ENCODE measurements at places on chromosomes 1 and 21.
A peak's percentile ranks its signal among the peaks of the same experiment; 100 is the strongest.

- DNase-seq = no peak
These were observed 192.7 kb upstream of the KIAA0040 start for GRCh38 chr1:175385316-175385715.

DNA sequence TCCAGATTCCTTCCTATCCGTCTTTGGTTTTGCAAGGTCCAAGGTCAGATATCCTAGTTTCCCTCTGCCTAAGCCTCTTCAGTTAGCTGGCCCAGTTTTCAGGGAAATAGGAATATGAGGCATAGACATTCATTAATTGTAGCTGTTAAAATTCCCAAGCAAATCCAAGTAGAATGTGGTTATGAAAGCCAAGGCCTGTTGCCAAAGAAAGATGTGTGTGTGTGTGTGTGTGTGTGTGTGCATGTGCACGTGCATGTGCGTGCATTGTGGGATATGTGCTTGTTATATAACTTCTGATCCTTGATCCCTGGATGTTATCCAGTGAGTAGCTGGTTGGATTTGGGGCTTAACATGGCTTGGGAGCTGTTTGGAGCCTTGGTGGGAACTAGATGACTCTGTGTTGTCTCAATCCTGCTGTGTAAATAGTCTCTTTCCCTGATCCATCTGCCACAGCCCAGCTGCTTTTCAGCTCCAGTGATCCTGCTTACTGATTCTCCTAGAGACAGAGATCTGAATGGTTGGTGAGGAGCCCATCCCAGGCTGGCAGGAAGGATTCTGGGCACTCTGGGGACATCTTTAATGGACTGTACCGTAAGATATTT is 70.6 kb upstream of the GCLM start:
- no peak for DNase-seq

DNA sequence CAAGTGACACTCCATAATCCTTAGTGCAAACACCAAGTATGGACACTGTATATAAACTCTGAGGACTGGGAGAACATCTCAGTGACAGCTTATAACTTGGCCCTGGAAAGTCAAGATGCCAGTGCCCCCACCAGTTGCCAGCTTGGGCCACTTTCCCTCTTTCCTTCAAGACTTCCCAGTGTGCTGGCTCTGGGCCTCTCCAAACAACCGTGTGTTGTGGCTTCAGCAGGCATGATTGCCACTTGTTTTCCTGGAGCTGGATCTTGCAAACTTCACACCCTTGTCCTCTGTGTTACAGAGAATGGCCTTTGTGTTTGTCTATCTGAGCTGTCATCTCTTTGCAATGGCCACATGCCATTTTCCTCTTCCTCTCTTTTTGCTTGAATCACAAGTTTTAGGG is 37.0 kb downstream of the CCDC185 start:
- no peak for DNase-seq

- no peak for DNase-seq
These were observed 549 bp downstream of the PARS2 start for GRCh38 chr1:54763816-54764132.

- no peak for DNase-seq
These were observed 7.6 kb downstream of the CHD5 start for GRCh38 chr1:6172549-6172948.

DNA sequence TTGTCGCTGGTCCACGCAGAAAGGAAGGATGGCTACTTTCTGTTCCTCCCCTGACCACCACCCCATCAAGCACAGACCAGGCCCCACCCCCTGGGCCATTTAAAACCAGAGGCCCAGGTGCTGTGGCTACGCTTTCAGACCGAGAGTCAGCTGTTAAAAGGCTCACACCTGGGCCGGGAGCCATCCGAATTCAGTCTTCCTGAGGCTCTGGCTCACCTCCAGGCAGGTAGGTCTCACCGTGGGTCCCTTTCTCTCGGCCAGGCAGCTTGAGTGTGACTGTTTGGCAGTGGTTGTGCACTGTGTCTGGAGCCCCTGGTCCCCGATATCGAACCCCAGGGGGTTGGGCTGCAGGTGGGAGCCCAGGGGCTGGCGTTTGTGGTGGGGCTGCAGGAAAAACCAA is 7.2 kb downstream of the ACTL8 start:
- DNase-seq = no peak

DNA sequence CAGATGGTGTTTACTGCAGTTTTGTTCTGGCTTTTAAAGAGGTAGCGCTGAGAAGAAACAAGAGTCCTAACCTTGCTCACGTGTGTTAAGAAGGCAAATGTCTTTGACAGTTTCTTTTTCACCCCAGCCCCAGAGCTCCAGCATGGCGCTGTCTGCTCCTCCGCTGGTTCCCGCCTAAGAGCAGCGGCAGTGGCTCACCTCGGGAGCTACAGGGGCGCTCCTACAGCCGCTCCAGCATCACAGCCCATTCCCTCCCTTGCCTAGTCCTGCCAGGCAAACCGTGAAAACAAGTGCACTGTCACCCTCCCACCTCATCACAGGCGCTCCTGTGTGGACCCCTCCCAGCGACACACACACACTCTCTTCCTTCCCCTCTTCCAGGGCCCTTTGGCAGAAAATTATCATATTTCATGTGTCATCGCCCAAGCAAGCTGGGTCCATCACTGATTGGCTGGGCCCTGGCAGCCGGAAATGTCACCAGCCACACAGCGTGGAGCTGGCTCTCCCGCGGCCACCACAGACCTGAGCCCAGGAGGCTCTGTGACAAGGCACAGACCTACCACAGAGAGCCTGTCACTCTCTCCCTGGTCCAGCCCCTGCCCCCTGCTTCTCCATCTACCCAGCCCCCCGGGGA is 1.2 kb upstream of the HIVEP3 start:
- no peak for DNase-seq

DNA sequence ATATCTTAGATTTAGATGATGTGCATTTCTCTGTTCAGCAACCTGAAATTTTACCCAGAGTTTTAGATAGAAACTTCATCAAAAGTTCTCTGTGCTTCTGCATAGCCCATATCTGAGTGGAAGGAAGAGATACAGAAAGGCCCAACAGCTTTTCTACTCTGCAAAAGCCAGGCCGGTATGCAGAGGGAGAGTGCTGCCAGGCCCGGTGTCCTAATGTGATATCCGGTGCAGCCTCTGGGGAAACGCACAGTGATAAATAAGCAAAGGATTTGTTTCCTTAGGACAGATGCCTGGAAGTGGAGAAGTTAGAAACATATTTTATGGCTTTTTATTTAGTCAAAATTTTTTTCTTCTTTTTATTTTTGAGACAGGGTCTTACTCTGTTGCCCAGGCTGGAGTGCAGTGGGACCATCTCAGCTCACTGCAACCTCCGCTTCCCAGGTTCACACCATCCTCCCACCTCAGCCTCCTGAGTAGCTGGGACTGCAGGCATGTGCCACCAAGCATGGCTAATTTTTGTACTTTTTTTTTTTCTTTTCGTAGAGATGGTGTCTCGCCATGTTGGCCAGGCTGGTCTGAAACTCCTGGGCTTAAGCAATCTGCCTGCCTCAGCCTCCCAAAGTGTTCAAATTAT is 145.8 kb downstream of the PATJ start:
- peak; percentile 7 for DNase-seq

DNA sequence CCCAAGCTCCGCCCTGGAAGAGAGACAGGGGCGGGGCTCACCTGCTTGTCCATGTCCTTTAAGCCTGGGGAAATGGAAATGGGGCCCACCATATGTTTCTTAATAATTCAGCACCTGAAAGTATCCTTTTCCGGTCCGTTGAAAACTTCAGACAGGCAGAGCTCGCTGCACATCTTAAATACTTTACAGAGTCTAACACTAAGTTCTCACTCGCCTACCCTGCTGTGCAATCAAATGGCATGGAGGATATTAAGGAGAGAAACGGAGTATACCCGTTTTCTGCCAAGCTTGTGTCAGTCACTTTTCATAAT is 467 bp upstream of the CC2D1B start:
- no peak for DNase-seq

GRCh38 chr1:180672105-180672504 is 40.3 kb downstream of the XPR1 start:
- DNase-seq = no peak

DNA sequence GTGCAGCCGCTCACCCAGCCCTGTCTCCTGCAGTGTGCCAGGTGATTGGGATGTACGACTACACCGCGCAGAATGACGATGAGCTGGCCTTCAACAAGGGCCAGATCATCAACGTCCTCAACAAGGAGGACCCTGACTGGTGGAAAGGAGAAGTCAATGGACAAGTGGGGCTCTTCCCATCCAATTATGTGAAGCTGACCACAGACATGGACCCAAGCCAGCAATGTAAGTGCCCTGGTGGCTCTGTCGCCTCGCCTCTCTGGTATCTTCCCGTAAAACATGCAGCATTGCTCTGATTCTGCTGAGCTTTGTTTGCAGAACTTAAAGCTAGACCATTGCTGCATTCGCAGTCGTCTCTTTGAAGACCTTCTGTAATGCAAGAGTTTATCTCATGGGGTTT is 79.2 kb downstream of the ATP5PO start:
- DNase-seq = no peak

- DNase-seq = no peak
These were observed 51.5 kb upstream of the CNN3 start for GRCh38 chr1:94978401-94978800.

GRCh38 chr1:63739452-63739851 is 34.4 kb upstream of the ROR1 start:
- no peak for DNase-seq

- DNase-seq = no peak
These were observed 51.2 kb downstream of the DIPK1A start for GRCh38 chr1:92910081-92910480.

GRCh38 chr1:112165375-112165774 is 175.9 kb upstream of the KCND3 start:
- no peak for DNase-seq

GRCh38 chr1:199226163-199226562 is 587.3 kb downstream of the PTPRC start:
- no peak for DNase-seq

DNA sequence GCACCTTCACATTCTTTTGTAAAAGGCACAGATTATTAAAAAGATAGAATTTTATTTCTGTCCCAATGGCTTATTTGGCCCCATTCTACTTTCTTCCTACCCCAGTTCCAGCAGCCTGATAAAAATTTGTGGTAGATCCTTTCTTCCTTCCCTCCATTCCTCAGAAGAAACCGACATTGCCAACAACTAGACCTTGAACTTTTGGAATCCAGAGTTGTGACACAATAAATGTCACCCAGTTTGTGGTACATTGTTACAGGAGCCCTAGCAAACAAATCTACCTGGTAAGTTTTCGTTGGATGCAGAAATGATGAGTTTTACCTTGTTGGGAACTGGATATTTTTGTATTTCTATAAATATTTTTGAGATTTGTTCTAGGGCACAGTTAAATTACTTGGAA is 141.6 kb upstream of the IVNS1ABP start:
- no peak for DNase-seq

- DNase-seq = no peak
These were observed 27.1 kb upstream of the COL18A1 start for GRCh38 chr21:45377866-45378257.

GRCh38 chr1:209341146-209341545 is 242.4 kb upstream of the CAMK1G start:
- DNase-seq = no peak

DNA sequence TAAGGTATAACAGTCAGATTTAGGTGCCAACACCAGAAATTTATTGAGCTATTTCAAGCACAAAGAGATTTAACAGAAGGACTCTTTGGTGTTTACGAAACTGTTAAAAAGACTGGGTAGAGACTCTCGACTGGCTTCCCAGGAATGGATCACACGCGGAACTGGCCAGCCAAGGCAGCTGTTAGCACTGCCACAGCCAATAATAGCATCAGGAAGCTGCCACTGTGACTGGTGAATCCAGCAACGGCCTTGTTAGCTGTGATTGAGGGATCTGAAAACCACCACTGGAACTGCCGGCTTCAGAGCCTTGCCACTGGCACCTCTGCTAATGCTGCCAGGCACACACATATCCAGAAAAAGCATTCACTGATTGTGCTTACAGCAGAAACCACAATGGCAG is 10.6 kb upstream of the SIM2 start:
- DNase-seq = no peak

DNA sequence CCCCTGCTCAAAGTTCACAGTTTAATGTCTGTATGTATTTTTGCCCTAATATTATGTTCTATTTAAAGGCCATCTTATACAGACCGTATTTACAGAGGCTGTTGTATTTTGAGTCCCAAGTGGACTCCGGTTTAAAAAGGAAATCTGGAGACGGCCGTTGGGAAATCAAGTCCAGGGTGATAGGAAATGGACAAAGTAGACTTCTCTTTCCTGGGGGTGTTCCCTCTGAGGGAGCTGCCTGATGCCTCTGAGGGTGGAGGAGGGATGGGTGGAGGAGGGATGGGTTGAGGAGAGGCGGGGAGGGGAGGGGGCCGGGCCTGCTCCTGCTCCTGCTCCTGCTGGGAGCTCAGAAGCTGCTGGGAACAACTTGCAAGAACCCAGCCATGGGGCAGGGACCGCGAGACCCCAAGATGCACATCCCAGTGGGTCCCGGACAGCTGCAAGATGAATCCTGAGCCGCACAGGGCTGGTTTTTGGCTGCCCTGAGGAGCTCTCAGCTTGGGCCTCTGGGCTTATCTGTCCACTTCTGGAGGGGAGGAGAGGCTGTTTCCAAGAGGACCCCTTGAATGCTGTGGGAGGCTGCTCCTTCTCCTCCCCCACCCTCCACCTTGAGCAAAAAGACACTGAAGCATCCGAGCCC is 12.0 kb upstream of the ACTL8 start:
- no peak for DNase-seq

GRCh38 chr1:25825605-25826004 is 5.9 kb downstream of the MTFR1L start:
- no peak for DNase-seq

- DNase-seq = no peak
These were observed 156.2 kb upstream of the SPAG17 start for GRCh38 chr1:118340928-118341910.

DNA sequence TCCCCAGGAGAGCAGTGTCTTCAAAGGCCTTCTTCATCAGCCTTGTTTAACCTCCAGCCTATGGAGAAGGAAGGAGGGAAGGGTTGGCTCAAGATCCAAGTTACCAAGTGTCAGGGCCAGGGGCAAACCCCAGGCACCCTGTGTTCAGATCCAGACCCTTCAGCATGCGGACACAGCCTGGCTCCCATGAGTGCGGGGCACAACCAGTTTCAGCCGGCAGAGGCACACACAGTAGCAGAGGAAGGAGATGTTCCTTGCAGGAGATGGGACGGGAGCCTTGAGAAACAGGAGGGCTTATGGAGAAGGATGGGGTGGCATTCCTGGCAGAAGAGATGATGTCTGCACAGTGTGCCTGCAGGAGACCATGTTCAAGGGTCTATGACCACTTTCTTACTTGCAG is 161.7 kb upstream of the EDN2 start:
- no peak for DNase-seq

GRCh38 chr1:85502625-85503083 is 37.7 kb upstream of the DDAH1 start:
- no peak for DNase-seq

DNA sequence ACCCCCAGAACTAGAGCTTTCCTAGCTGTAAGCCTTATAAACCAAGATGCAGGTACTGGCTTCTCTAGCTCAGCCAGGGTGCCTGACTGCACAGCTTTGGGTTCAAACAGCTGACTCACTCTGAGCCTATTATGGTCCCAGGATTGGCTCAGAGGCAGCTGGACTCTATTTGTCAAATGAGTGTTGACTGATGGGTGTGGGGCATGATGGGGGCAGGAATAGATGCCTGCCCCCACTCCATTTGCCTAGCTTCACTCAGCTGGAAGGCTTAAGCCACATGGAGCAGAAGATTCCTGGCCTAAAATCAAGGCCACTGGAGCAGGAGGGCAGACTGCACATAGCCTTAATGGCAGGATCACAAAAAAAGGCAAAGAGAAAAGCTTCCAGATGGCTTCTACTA is 90.5 kb downstream of the PIK3R3 start:
- no peak for DNase-seq

- DNase-seq = no peak
These were observed 62.5 kb upstream of the AJAP1 start for GRCh38 chr1:4591926-4592325.
